Activated CD4-positive, alpha-beta memory T cell treated with anti-CD3 and anti-CD28 coated beads, Interleukin-2, amount 10 ng/mL, durations not matched to agents 7 days and 5 days (primary cell): ENCODE measurements at places on chromosomes 11 and 22. TPM values are rescaled to one million over a fixed set of nuclear protein-coding genes. Genes with fewer than 3 reads are reported as not detected.

GRCh38 chr11:85697747-85698146 is 11.8 kb upstream of the CCDC89 start:
- H3K36me3 ChIP-seq = peaks cover 65% of the 10 kb centered on the region
- peaks cover 58% of the 10 kb centered on the region for H3K4me1 ChIP-seq
- H3K4me3 ChIP-seq = no peak overlapping the region
- H3K27ac ChIP-seq = no peak overlapping the region
- H3K27me3 ChIP-seq = no peaks in the 10 kb centered on the region
- no peak for DNase-seq

The TUBA8 gene
- 0.88 TPM for total RNA-seq

DNA sequence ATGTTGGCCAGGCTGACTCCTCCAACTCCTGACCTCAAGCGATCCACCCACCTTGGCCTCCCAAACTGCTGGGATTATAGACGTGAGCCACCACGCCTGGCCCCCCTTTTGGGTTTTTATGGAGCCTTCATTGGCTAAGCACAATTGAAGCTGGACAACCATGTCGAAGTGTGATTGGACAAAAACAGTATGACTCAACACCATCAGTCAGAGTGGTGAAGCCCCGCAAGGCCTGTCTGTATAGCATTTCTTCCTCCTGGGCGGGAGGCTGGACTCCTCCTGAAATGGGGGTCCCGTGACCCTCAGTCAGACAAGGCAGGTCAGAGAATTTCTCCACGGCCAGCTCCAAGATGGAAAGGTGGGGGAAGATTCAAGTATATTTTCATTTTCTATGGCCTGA is 3.1 kb upstream of the PARVB start:
- DNase-seq = no peak
- no peak overlapping the region for H3K4me3 ChIP-seq
- peaks cover 23% of the 10 kb centered on the region for H3K4me1 ChIP-seq
- H3K27ac ChIP-seq = no peak overlapping the region

DNA sequence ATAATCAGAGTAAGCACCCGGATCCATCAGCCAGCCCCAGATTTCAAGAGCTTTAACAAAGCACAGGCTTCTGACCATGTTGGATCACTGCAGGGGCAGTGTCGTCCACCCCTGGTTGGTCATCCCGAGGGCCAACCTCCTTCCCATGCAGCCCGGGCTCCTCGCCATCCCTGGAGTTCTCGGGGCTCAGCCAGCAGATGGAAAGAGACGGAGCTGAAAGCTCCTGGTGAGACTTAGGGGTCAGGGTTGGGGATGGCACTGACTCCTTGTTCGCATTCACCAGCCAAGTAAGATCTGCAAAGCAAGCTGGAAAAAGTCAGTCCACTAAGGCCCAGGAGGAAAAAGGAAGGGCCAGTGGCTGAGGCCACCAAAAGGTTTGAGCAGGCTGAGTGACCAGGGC is 888.9 kb downstream of the BRD1 start:
- H3K27me3 ChIP-seq = no peaks in the 10 kb centered on the region
- no peaks in the 10 kb centered on the region for H3K4me1 ChIP-seq
- H3K36me3 ChIP-seq = no peaks in the 10 kb centered on the region
- H3K4me3 ChIP-seq = no peak overlapping the region
- DNase-seq = no peak

DNA sequence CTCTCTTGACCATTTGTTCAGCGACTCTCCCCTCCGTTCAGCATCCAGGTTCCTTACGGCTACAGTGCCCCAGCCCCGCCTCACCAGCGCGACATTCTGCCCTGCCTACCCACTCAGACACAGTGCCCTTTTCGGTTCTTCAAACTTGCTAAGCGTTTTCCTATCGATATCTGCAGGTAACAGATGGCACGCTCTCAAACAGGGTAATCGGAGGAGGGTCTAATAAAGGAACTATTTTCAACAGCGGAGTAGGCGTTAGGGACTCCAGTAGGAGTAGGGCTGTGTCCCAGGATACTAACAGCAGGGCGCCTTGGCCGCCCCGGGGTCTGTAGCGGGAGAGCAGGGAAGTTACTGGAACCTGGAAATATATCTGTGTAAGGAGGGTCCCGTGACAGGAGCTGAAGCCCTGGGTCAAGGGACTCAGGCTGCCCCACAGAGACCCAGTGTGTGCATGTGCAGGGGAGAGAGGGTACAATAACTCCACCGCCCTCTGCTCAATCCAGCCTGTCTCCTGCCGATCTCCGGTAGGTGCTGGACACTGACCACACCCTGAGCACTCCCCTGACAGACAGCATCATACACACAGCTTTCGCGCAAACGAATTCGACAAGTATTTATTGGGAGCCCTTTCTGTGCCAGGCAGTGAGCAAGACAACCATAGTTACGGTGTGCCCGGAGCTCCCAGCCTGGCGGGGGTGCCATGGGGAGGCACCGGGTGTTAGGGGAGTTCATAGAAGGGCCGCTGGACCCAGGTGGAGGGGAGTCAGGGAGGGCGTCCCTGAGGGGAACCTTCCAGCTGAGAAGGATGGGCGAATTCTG is 2.1 kb downstream of the KLHL35 start:
- peaks cover 31% of the 10 kb centered on the region for H3K4me1 ChIP-seq
- peaks cover 52% of the 10 kb centered on the region for H3K27me3 ChIP-seq
- peaks cover 17% of the 10 kb centered on the region for H3K36me3 ChIP-seq
- H3K4me3 ChIP-seq = peak overlapping the region; percentile 73

DNA sequence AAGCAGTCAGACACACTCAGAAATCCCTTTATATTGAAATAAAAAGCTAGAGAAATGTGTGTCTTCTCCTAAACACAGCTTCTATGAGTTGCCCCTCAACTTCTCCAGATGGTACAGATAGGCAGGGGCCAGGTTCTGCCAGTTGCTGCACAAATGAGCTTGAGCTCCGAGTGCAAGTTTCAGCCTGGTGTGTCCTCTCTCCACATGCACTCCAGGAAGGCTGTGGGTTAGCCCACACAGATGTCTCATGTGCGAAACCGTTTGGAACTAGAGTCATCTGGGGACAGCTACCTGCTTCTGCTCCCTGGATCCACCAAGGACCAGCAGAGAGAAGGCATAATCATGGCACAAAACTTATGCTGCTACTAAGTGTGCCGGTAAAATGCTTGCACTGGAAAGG is 812.6 kb downstream of the OPCML start:
- peaks cover 3% of the 10 kb centered on the region for H3K27me3 ChIP-seq
- no peak overlapping the region for H3K27ac ChIP-seq
- H3K36me3 ChIP-seq = no peaks in the 10 kb centered on the region
- H3K4me1 ChIP-seq = peaks cover 26% of the 10 kb centered on the region

- H3K27ac ChIP-seq = no peak overlapping the region
- H3K36me3 ChIP-seq = no peaks in the 10 kb centered on the region
- no peaks in the 10 kb centered on the region for H3K27me3 ChIP-seq
Observed at GRCh38 chr22:48782811-48783511, 1044.7 kb downstream of the BRD1 start.

The IFTAP gene
- 1.7 TPM for total RNA-seq
